ENCODE measurements at places on chromosomes 2 and 18.

DNA sequence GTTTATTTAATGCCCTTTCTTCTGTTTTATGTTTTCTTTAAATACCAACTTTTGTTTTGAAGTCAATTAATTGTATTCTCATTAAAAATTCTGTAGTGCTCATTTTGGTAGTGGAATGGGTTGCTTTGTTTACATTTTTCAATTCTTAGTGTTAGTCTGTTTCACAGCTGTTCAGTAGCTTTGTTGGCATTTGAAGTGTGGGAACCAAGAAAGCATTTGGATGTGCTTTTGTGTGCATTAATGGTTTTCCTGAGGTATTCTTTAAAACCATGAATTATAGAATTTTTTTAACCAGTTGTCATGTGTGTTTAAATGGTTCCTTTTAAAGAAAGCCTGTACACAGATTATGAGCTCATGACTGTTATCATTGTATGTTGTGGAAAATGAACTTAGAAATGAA lies 19.7 kb downstream of the MIB1 start:
- DNase-seq: no peak

DNA sequence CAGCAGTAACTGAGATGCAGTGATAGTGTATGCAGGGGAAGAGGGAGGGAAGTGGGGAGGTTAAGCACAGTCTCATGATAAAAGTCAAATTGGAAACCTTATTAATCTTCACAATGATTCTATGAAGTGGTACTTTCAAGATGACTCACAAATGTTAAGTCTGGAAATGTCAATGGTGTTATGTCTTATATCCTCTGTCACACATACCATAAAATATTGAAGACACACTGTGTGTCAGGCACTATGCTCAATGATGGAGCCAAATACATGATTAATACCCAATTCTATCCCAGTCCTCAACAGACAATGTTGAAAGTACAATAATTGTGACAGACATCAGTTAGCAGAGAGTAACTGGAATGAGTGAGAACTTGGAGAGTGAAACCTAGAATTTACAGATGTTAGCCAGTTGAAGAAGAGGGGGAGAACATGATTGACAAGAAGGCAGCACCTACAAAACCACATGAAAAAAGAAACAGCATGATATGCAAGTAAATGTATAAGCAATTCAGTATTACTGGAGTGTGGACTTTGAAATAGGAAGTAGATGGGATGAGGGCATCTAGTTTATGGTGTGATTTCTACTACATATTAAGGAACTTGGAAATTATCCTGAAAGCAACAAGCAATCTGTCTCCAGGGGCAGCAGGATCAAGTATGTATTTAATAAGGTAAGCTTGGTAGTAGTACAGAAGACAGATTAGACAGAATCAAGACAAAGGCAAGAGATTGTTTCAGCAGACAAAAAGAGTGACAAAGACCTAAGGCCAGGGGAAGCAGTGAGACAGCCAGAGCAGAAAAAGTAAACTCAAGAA lies 107.6 kb downstream of the STRN start:
- DNase-seq: no peak

GRCh38 chr2:152944099-152944498 lies 225.7 kb downstream of the ARL6IP6 start:
- DNase-seq: no peak

DNA sequence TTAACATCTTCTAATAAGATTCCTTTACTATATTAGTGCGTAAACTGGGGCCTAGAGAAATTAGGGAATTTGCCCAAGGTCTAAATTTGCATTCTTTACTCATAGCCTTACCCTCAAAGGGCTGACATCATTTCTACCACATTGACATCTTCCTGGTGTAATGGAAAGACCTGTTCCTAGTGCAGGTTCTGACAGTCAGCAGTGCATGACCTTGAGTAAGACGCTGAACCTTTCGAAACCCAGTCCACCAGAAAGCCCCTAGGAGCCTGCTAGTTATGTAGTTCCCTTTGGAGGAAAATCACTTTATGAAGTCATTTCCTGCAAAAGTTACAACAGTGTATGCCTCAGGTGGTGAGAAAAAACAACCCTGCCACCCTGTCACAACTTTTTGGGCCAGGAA lies 388.3 kb downstream of the TNS1 start:
- peak; percentile 64 for DNase-seq

GRCh38 chr2:158021226-158021625 lies 80.5 kb upstream of the UPP2 start:
- DNase-seq: no peak

- no peak for DNase-seq
Measured at GRCh38 chr18:50707855-50708469, 111.9 kb downstream of the MRO start.

- no peak for DNase-seq
Measured at GRCh38 chr2:48400553-48401164, 129.3 kb upstream of the STON1 start.
